Stimulated activated CD4-positive, alpha-beta T cell treated with anti-CD3 and anti-CD28 coated beads, Interleukin-2, amount 100 ng/mL, for 48 hours (primary cell): ENCODE measurements at places on chromosomes 2 and 18.

DNA sequence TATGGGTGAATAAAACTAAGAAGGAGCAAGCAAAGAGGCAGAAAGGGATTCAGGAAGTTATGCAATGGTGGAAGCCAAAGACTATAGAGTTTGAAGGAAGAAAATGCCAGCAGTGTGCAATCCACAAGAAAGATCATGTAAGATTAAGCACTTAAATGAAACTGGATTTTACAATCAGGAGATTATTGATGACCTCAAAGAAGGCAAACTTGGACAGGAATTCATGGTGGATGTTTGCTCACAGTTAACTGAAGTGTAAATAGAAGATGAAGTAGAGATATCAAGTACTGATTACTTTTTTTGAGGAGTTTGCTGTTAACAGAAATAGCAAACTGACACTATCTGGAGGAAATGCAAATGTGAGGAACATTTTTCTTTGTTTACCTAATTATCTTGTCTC lies 308.9 kb downstream of the RND3 start:
- no peak for DNase-seq

DNA sequence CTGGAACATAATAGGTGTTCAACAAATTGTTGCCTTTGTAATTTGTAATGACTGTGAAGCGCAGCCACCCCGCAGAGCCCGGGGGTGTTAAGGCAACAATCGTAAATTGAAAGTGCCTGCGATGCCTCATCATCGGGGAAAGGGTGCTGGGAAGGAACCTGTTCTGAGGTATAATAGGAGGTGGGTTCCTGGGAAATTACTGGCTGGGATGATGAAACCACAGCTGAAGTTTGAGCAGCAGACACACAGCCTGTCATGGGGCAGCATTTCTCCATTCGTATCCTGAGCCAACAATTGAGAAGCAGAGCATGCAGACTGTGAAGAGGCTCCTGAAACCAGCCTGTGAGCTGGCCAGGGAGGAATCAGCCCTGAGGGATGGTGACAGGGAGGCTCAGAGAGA lies 404.0 kb upstream of the MYT1L start:
- no peak for DNase-seq

GRCh38 chr2:105915005-105915558 lies 170.4 kb downstream of the NCK2 start:
- no peak for DNase-seq

DNA sequence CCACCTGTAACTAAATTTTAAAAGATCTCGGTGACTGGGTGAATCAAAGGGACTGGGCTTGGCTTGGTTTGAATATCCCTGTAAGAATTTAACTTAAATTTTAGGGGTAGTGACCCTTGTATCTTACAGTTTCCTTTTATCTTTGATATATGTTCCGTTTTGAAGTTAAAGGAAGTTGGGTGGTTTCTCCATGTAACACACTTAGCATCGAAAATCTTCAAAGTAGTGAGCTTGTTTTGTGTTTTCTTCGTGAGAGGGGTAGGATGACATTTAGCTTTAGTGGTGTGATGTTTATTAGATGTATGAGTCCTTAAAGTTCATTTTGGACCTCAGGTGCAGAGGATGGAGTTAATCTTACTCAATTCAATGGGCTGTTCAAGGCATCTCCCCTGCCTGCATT lies 1.6 kb downstream of the WDR7 start:
- DNase-seq = no peak

GRCh38 chr2:235142601-235143000 lies 190.8 kb downstream of the SH3BP4 start:
- DNase-seq = no peak

- no peak for DNase-seq
Measured at GRCh38 chr2:54227798-54228197, 28.2 kb downstream of the TSPYL6 start.

- no peak for DNase-seq
Measured at GRCh38 chr2:106334802-106335201, 133.4 kb downstream of the RGPD3 start.

DNA sequence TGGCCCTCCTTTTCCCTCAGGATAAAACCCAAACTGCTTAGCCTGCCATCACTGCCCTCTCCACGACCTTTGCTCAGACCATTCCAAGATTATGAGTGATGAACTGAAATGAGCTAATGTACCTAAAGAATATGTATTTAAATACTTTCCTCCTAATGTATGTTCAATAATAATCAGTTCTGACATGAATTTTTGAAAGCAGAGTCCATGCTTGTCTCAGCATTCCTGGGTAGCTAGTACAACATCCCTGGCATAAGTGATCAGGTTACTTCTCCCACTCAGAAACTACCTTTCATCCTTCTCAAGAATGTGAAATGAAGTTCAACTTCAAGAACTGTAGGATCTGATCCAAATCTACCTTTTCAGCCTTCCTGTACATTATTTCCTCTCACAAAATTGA lies 103.6 kb downstream of the UNC80 start:
- DNase-seq = no peak

DNA sequence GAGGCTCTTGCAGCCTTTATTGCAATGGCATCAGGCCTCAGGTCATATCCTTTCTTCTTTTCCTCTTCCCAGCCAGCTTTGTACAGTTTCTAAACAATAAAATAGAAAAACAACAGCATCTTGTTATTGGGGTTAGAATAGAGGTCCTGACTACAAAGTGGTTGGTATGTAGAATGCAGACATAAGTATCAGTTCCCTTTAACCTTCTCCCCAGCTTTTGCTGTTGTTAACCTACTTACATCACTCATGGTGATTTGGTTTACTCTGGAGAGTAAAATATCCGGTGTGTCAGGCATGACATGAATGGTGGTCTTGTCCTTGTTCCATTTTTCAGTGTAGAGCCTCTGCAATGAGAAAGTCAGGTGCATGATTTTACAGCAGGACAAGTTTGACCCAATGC lies 69.8 kb downstream of the NEB start:
- DNase-seq = no peak

DNA sequence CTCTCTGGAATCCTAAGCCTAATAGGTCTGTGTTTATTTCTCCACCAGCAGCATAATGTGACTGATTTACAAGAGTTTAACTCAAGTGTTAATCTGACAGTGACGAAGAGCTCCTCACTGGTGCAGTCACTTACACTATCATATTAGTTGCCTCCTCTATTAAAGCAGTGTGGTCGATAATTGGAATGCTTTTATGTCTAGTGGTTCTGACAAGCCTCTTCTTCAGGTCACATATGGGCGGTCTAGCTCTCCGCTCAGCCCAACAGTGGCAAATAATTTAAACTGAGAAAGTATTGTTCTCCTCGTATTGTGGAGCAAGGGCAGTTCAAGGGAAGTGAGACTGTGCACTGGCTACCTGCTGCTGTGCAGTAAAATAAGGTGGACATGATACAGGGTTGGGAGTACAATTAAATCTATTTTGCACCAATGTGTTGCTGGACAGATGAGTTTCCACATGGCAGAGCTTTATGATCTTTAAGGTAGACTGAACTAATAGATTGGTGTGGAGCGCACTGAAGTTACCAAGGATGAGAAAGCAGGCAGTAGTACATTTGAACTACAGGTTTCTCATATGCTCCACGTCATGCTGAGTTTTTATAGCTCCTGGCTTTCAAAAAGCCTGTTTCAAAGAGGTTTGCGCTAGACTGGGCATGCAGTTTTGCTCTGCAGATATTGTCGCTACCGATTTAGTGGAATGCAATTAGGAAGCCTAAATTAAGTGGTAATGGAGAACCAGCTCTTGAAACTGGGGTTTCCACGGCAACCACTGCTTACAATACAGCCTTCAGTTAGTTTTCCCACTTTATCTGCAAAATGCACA lies 151.7 kb upstream of the POU3F3 start:
- DNase-seq = no peak

DNA sequence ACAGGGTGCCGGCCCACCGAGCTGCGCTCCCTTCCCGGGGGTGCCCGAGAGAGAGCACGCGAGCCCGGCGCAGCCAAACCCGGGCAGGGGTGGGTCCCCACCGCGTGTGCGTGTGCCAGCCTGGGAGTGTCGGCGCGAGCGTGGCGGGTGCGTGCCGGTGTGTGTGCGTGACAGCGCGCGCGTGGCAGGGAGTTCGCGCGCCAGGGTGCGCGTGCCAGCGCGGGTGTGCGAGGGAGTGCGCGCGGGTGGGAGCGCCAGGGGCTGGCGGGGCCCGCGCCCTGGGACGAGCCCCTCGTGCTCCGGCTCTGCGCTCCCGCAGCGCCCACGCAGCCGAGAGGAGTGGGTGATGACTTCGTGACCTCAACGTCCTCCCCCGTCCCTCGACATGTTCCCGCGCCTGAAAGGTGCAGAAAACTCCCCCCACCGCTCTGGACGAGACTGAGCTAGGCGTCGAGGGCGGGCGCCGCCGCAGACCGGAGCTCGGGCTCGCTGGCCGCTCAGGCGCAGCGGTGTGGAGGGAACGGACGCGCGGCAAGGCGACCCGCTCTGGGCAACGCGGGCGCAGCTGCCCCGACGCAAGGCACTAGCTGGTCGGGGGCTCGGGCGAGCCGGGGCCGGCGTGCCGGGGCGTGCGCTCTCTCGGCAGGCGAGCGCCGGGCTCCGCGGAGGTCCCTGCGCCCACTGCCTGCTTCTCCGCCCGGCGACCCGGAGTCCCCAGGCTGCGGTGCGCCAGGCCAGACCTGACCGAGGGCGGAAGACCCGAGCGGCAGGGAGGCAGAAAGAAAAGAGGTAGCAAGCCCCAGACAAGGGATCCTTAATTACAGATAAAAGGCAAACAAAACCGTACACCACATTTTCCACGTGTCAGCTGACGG lies 582.8 kb downstream of the ZEB2 start:
- DNase-seq = peak; percentile 7

DNA sequence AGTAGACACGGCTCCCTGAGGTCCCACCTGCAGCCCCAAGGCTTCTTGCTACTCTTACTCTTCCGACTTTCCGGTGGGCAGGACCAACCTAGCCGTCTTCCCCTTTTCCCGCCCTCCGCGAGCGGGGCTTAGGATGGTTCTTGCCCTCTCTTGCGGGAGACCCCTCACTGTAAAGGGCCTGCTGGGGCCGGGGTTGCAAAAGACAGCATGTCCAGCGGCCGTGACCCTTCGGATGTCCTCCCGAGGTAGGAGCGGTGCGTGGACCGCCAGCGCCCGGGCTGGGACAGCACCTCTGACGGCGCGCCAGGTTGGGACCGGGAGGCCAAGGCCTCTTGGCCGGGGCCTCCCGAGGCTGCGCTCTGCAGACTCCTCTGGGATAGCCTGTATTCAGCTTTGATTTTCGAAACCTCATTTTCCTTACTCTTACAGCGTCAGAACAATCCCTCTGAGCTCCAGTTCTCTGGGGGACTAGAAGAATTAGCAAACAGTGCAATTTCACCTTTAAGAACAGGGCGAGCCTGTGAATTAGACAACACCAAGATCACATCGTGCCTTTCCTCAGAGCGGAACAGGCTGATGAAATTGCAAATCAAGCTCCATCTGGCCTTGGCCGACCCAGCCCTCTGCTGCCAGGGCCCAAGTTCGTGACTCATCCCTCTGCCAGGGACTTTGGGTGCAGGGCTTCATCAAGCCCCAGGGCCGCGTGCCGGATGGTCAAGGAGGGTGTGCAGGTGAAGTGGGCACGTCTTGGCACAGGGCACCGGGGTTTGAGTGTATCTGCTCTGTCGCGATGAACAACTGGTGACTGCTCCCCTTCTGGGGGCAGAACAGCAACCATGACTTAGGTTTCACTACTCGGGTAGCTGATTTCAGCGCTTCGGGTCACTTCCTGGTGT lies 777 bp downstream of the MOCOS start:
- DNase-seq = no peak

DNA sequence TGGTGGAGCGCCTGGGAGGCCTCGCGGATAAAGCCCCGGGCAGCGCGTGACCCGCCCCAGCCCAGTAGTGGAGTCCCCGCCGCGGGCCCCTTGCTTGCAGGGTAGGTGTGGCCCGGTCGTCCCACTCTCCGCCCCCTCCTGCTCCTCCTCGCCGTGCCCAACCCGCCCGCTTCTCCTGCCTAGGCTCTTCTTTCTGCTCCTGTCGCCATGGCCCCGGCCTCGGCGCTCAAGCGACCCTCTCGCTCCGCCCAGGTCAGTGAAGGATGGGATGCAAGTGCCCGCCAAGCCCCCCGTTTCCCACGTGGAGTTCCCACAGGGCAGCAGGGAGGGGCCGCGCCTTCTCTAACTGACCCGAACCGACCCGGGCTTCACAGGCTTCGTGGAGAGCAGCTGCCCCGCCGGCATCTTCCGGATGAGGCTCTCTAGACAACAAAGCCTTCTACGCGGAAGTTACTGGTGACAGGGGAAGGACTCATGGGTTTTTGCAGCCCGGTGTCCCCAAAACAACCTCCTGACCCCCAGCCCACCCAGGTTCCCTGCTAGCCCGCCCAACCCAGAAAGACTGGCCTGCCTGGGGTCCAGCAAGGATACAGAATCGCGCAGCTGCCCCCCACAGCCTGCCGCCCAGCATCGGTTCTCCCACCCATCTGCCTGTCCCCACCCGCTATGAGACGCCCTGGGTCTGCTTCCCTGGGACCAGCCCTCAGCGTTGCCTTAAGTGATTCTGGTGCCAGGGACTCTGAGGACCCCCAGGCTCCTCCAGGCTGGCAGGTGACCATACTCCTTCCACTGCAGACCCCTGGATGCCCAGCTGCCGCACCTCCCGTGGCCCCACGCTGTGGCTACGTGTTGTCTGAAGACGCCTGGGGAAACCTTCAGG lies 32.8 kb downstream of the TTC32 start:
- DNase-seq = peak; percentile 34

- DNase-seq = no peak
Measured at GRCh38 chr18:62625019-62625418, 90.3 kb upstream of the PHLPP1 start.

DNA sequence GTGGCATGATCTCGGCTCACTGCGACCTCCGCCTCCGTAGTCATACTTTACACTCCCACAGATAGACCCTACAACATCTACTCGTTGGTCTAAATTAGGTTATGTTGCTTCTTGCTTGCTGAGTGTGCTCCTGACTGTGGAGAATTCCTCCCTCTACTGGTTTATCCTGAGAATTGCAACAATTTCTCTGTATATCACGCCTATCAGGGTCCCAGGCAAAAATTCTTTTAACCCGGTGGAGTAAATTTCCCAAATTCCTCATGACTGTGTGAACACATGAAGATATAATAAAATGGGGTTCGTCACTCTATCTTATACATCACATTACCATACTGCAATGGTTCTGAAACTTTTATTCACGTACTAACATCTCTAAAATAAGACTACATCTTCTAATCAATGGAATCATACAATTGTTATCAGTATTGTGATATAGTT lies 156.7 kb downstream of the EVA1A start:
- no peak for DNase-seq

GRCh38 chr2:209591021-209591420 lies 167.2 kb downstream of the MAP2 start:
- no peak for DNase-seq

DNA sequence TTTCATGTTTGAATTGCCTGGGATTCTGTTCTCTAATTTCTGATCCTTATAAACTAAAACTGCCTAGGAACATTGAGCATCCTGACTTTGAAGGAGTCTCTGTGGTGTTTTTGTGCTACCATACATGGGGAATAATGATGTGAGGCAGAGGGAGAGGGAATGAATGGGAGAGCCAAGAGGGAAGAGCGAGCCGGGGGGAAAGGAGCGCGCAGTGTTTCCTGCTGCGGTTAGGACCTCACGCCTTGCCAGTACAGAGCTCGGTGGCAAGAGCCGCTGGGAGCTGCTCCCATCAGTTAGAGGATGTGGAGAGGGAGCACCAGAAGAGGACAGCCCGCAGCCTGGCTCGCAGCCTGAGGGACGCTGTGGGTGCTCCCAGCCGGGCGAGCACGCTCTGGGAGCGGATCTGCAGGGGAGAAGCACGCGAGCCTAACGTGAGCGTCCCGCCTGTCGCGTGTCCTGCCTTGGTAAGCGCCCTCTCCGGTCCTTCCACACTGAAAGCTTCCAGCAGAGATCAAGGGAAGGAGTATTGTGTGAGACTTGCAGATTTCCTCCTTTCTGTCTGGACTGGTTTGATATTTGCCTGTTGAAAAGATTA lies 114.7 kb downstream of the FAM210A start:
- DNase-seq = no peak
